ENCODE measurements at places on chromosomes 16 and 17.

- DNase-seq: no peak
Observed at GRCh38 chr17:39934324-39934723, 6.8 kb downstream of the LRRC3C start.

DNA sequence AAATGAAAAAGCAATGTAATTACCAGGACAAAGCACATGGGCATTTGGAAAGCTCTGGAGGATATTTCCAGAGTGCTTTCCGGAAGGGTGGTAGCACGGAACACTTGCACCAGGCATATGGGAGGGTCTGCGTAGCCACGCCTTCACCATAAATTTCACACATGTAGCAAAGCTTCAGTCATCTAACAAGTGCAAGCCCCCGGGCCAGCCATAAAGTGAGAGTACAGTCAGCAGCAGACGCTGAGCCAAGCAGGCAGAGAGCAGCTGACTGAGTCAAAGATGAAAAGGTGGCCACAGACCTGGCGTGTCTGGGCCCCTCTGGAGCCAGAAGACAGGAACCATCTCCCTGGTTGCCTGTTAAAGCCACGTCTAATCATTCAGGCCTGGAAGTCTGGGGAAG, 130.6 kb downstream of the SEC14L1 start:
- DNase-seq: no peak

DNA sequence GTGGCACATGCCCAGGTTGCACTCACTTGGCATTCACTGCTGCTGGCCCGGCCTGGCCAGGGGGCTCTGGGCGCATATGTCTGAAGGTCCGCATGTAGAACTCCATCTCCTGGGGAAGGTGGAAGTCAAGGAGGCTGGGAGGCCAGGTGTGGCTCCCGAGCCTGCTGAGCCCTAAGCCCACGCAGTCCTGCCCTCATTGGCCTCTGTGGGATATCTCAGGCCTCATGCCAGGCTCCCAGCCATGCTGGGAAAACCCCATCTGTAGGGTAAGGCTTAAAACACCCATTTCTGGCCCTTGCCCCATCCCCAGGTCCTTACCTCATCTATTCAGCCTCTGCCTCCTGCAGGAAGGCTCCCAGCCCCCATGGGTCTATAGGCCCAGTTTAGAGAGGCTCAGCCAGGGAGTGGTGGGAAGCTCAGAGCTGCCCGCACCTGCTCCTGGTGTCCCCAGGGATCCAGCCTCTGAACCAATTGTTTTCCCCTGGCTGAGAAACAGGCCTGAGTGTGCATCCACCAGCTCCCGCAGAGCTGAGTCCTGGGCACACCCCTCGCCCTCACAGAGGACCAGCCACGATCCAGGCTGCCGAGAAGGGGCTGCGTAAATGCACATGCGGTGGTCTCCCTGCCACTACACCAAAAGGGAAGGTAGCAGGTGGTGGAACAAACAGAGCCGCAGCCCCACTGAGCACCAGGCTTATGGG, 2.3 kb upstream of the TPPP3 start:
- no peak for DNase-seq

DNA sequence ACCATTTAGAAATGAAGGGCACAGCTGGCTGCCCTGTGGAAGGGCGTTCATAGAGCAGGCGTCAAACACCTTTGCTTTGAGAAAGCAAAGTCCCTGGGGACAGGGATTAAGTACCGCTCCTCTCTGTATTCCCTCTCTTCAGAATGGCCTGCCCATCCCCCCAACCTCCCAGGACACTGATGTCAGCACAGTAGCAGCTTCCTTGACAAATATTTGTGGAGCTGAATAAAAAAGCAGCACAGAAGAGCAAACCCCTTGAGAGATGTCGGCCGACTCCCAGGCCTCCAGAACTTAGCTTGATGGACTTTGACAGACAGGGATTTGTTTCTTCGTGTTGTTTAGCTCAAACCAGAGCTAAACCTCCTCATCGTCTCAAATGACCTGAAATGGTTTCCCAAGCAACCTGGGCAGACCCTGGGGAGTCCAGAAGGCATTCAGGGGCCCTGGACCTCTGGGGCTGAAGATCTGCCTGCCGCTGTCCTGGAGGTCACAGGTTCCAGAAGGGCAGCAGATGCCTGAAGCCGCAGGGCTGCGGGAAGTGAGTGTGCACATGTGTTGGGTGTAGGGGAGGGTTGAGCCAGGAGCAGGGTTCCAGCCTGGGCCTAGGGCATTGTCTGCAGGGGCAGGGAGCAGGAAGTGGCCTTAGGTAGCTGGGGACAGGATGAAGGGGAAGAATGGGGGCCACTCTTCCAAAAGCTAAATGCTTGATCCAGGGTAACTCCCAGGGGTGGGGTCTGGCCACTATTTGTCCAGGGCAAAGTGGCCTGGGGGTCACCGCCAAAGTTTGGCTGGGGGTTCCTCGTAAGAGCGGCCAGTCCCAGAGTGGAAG, 42.3 kb upstream of the NKD1 start:
- no peak for DNase-seq

GRCh38 chr17:3917391-3917931, 1.2 kb upstream of the P2RX1 start:
- no peak for DNase-seq

DNA sequence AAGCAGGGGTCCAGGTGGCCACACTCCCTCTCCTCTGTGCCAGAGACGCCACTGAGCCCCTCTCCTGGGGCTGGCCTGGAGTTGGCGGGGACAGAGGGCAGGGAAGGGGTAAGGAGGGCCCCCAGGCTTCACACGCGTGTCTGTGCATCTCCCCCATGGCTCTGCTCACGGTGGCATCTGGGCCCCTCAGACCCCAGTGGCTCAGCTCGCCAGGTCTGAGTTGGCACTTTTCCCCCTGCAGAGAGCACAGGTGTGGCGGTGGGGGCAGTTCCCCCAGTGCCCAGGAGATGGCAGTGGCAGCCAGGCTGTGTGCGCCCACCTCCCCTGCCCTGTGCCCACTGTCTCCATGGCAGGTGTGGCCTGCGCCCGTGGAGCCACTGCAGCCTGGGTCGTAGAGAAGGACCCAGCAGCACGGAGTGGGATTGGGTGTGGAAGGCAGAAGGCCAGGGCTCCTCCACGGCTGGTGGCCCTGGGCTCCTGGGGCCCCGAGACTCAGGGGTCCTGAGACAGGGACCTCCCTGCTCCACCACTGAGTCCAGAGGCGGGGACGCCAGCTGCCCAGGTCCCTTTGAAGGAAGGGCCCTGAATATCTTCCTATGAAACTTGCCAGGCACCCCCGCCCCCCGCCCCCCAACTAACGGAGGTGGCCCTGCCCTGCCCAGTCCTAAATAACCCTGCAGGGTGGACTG, 4.3 kb upstream of the APRT start:
- peak; percentile 34 for DNase-seq

DNA sequence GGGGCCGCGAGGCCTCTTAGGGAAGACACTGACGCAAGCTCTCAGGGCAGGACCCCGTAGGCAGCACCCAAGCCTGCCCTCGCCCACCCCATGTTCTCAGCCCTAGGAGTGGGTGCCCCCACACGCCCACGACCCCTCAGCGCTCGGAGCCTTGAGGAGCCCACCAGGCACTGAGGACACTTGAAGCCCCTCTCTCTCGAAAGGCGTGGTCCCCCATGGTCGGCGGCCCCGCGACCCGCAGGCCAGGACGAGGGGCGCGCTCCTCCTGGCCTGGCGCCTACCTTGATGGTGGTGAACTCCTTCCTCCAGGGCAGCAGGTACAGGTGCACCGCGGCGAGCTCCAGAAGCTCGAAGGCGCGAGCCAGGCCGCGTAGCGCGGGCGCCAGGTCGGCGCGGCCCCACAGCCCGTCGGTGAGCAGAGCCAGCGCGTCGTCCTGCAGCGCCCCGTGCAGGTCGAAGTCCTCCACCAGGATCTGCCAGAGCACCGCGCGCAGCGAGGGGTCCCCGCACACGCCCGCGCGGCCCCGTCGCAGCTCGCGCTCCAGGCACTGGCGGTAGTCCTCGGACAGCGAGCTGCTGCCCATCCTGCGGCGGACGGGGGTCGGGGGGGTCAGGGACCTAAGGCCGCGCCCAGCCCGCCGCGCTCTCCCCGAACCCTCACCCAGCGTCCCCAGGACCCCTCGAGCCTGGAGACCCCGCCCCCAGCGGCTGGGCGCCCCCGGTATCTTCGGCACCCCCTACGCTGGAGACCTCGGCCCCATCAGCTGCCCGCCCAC, 668 bp downstream of the SPATA2L start:
- peak; percentile 27 for DNase-seq

- no peak for DNase-seq
Observed at GRCh38 chr17:19313746-19314651, 48.5 kb downstream of the B9D1 start.

DNA sequence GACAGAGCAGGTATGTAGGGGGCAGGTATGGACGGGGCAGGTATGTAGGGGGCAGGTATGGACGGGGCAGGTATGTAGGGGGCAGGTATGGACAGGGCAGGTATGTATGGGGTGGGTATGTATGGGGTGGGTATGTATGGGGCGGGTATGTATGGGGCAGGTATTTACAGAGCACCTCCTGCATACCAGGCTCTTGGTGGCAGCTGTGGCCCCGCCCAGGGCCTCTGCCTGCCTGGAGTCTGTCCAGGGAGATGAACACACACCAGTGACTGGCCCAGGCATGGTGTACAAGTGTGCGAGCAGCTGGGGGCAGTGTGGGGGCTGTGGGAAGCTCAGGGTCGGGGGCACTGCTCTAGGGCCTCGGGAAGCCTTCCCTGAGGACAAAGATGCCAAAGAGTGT, 4.4 kb downstream of the RPL3L start:
- no peak for DNase-seq

DNA sequence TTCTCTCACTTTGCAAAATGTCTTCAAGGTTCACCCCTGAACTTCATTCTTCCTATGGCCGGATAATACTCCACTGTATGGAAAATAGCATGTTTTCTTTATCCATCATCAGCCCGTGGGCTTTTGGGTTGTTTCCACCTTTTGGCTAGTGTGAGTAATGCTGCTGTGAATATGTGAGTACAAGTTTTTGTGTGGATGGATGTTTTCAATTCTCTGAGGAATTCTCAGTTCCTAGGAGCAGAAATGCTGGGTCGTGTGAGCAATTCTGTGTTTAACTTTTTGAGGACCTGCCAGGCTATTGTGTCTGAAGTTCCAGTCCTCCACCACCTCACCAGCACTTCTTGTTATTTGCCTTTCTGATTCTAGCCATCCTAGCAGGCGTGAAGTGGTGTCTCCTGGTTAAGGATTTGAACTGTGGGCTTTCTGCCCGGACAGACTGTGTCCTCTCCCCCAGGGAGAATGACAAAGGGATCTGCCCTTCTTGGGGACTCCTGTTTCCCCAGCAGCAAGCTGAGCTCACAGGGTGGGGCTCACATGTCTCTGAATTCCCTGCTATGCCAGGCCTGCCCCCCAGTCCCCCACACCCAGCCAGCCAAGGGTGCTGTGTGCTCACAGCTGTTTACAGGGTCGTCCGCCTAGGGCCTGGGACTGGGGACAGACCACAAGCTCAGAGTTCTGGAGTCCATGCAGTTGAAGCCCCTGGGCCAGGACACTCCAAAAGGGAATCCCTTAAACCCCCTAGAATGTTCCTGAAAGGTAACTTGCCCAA, 92.2 kb upstream of the CIBAR2 start:
- DNase-seq: no peak

GRCh38 chr17:50785946-50786570, 18.7 kb upstream of the ANKRD40CL start:
- DNase-seq: no peak

DNA sequence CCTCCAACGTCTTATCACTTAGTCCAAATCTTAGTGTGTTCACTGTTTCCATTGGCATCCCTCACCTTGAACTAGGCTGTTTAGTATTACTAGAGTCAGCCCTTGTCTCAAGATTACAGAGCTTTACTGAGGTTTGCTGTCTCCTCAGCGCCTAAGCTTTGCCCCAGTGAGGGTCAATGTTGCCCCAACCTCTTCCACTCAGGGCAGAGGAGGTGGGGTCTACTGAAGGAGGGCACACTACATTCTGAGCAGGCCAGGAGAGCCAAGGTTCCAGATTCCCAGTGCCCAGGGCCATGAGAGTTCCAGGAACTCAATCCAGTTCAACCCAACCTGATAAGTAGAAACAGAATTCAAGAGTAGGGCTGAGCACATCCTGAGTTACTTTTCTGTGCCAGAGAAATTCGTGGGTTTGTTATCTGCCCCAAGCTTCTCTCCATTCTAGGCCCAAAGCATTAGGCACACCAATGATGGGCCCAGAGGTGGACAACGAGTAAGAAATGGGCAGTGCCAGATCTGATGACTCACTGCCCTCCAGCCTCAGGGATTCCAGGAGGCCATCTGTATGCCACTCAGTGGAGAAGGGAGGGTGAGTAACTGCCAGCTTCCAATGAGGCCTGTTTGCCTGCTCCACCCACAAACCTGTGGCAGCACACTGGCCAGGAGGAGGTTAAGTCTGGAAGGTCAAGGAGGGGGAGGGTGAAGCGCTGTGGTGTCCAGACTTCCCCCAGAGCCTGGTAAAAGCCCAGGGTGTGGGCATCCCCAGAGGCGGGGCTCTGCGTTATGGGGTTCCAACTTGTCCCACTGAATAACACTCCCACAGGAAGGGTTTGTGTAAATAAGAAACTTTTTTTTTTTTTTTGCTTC, 8.2 kb downstream of the TUBG2 start:
- no peak for DNase-seq

- no peak for DNase-seq
Observed at GRCh38 chr17:81564778-81565177, 12.6 kb upstream of the FAAP100 start.

DNA sequence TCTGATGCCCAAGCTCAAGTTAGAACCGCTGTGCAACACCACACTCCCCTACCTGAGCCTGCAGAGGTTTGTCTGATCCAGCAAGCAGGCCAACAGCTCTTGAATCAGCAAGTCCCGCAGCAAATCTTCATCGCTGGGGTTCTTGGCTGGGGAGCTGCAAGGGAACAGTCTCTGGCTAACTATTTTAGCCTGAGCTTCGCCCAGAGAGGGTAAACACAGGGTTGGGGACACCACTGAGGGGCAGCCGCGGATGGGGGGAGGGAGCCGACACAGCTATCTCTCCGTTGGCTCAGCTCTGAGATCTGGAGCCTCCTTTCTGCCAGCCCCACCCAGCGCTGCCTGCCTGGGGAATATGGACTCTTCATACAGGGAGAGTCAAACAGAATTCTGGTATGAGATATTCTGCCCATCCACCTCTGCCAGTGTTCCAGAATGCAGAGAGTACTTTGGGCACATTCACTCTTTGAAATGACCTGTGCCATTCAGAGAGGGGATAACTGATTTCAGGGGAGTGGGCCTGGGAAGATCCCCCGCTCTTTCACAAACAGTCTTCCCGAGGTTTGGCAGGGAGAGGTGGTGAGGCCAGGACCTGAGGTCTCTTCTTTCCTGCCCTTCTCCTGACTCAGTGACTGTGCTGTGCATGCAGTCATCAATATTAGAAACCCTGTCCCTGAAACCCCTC, 7.4 kb downstream of the GIP start:
- DNase-seq: no peak

DNA sequence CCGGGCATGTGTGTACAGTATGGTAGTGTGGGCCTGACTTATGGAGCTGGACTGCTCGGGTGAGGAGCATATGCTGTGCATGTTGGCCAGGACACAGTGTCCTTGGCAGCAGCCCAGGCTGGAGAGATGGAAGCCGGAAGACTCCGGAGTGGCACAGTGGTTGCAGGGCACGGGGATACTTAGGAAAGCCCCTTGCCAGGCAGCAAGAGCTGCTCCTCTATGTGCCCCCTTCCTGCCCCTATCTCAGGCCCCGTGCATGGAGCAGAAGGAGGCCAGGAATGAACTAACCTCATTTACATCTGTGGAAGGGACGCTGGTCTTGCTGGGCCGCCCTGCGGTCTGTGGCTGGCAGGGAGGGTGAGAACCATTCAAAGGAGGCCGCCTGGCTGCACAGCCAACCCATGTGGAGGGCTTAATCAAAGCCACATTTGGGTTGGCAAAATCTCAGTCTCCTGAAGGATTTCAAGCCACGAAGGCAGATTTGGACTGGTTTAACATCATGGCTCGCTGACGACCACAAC, 32.2 kb upstream of the RCVRN start:
- no peak for DNase-seq
